Activated CD4-positive, alpha-beta T cell treated with anti-CD3 and anti-CD28 coated beads, Interleukin-2, amount 50 U/mL, for 16 hours (primary cell): ENCODE measurements at places on chromosomes 2 and 18.

GRCh38 chr18:58069721-58070292 is 25.8 kb downstream of the NEDD4L start:
- DNase-seq, result no peak

- DNase-seq, result no peak
These were observed 594.9 kb upstream of the ID2 start for GRCh38 chr2:8086796-8087479.

DNA sequence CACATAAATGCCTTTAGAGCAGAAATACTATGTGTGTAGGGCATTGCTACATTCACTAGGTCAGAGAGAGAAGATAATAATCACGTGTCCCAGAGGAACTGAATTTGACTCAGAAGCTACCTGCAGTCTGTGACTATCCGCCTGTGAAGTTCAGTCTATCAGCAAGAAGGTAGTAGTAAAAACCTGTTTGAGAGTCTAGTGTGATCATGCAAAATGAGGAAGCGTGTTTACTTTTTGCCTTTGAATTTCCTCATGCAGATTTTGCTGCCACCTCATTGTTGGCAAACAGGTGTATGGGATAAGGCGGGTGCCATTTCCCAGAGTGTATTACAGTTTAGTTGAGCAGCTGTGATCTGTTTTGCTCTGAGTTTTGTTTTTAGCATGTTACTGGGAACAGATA is 403.9 kb upstream of the FANCL start:
- DNase-seq, result no peak

DNA sequence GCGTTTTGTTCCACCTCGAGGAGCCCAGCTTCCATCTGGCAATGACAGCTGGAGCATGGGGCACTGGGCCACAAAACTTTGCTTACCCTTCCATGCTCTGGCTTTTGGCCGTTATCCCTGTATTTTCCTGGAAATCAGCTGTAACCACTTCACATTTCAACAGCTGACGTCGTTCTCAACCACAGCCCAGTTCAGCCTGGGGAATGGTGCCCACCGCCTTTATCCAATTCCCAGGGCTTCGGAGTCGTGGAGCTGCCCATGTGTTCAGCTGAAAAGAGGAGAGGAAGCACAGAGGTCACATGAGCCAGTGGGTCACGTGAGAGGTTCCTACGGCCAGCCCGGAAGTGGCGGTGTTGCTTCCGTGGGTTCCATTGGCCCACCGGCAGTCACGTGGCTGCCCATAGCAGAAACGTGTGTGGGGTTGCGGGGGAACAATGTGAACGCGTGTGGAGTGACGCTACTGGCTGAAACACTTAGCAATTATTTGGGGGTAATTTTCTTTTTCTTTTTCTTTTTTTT is 16.7 kb upstream of the EDAR start:
- no peak for DNase-seq

GRCh38 chr2:77228391-77228790 is 293.8 kb downstream of the LRRTM4 start:
- no peak for DNase-seq

- DNase-seq, result no peak
These were observed 117.2 kb upstream of the SALL3 start for GRCh38 chr18:78862395-78862794.

DNA sequence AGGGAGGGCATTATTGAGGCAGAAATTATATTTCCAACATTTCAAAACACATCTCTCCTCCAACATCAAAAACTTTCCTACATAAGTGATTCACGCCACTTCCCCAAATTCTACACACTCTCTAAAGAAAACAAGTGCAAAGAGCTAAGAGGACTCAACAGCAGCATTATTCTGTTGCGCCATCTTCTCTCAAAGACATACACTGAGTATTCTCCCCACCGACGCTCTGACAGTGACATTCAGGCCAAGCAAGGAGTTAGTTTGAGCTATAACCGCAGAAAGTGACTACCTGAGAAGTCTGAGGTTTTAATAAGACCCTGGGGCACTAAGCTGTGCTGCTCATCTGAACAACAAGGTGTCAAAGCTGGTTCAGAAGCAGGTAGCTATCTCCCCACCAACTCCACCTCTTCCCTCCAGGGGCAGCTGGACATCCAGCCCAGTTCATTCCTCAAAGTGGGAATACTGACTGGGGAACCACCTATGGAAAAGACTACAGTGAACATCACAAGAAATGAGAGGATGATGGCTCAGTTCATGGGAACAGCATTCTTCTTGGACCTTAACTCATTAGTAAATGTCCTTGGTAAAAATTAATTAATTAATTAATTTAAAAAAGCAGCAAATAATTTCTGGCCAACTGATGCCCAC is 309.5 kb upstream of the CCDC68 start:
- no peak for DNase-seq
